Stomach (tissue), 19 donors: ENCODE measurements at places on chromosomes 3 and 15. TPM values are rescaled to one million over a fixed set of nuclear protein-coding genes. Genes with fewer than 3 reads are reported as not detected.

DNA sequence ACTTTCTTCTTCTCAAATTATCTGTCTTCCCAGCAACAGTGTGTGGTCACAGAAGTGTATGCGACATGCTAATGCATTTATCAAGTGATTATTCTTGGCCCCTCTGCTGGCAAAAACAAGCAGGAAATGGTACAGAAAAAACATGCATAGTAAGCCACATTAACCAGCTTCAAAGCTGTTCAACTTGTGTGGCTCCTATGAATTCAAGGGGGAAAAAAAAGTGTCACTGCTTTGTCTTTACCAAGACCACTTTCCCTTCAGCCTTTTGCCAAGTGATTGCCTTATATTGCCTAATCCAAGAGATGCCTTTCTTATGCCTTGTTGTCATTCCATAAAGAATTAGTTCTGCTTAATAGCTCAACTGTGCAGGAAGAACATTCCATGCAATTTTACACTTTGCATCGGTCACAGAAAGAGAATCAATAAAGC lies 39.1 kb downstream of the PRTG start:
- DNase-seq = no peak
- H3K4me1 ChIP-seq = no peaks in the 10 kb centered on the region
- H3K36me3 ChIP-seq = no peaks in the 10 kb centered on the region
- no peak overlapping the region for H3K27ac ChIP-seq

- no peaks in the 10 kb centered on the region for H3K4me1 ChIP-seq
- no peak for DNase-seq
- H3K4me3 ChIP-seq = no peak overlapping the region
- H3K36me3 ChIP-seq = no peaks in the 10 kb centered on the region
- no peaks in the 10 kb centered on the region for H3K27me3 ChIP-seq
Observed at GRCh38 chr15:27062951-27063350, 92.0 kb downstream of the GABRG3 start.

DNA sequence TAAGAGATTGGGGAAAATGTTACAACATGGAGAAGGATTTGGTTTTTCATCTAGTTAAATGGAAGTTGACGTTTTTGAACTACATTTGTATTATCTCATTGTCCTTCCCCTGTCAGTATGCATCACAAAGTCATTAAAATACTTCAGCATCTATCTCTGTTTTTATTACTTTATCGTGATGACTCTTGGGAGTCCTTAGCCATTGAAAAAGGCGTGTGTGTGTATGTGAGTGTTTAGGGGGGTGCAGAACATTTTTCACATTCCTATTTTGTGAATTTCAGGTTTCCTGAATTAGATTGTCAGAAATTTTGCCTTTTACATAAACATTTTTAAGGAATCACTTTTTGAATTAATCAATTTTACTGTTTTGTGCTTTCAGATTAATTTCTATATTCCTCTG lies 360.6 kb upstream of the SGO1 start:
- H3K4me1 ChIP-seq = no peaks in the 10 kb centered on the region
- H3K36me3 ChIP-seq = no peaks in the 10 kb centered on the region
- no peak for DNase-seq

GRCh38 chr15:80003934-80004472 lies 33.0 kb upstream of the BCL2A1 start:
- no peak overlapping the region for H3K4me3 ChIP-seq
- no peak for DNase-seq
- H3K27me3 ChIP-seq = no peaks in the 10 kb centered on the region
- H3K4me1 ChIP-seq = no peaks in the 10 kb centered on the region
- no peak overlapping the region for H3K27ac ChIP-seq

DNA sequence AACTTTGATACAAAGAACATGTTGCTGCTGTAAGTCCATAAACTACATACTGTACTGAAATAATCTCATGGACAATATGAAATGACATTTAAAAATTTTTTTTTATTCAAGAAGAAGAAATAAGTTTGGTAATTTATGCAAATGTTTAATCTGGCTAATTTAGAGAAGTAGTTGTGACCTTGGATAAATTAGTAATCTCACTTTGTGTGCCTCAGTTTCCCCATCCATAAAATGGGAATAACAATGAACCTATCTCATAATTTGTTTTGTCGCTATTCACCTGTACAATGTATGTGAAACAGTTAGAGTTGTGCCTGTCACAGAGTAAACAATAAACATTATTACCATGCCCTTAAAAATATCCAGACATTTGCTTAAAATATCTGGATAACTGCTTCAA lies 15.3 kb upstream of the DPH6 start:
- H3K27ac ChIP-seq = no peak overlapping the region
- no peaks in the 10 kb centered on the region for H3K36me3 ChIP-seq
- no peaks in the 10 kb centered on the region for H3K27me3 ChIP-seq
- DNase-seq = no peak

The TMEM40 gene
- total RNA-seq = not detected
